ENCODE measurements at places on chromosomes 2 and 18. TPM values are rescaled to one million over a fixed set of nuclear protein-coding genes. Genes with fewer than 3 reads are reported as not detected.

TRPM8 gene
- total RNA-seq, result 1.3 TPM

- ATAC-seq, result no peak
Observed at GRCh38 chr18:53941601-53942338, 282.7 kb downstream of the MBD2 start.

DNA sequence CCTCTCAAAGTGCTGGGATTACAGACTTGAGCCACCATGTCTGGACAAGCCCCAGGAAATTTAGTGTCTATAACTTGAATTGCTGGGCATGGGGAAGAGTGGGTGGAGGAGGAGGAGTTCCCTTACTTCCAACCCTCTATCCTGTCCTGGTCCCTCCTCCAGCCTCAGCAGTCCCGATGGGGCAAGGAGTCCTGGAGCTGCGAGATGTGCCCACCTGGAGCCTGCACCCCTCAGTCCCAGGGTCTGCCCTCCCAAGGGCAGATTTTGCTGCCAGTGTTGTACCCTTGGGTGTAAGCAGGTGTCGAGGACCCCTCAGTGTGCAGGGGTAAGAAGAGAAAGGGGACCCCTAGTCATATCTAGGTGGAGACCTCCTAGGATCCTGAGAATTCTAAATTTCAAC is 2.8 kb downstream of the VAMP8 start:
- no peak for ATAC-seq

DNA sequence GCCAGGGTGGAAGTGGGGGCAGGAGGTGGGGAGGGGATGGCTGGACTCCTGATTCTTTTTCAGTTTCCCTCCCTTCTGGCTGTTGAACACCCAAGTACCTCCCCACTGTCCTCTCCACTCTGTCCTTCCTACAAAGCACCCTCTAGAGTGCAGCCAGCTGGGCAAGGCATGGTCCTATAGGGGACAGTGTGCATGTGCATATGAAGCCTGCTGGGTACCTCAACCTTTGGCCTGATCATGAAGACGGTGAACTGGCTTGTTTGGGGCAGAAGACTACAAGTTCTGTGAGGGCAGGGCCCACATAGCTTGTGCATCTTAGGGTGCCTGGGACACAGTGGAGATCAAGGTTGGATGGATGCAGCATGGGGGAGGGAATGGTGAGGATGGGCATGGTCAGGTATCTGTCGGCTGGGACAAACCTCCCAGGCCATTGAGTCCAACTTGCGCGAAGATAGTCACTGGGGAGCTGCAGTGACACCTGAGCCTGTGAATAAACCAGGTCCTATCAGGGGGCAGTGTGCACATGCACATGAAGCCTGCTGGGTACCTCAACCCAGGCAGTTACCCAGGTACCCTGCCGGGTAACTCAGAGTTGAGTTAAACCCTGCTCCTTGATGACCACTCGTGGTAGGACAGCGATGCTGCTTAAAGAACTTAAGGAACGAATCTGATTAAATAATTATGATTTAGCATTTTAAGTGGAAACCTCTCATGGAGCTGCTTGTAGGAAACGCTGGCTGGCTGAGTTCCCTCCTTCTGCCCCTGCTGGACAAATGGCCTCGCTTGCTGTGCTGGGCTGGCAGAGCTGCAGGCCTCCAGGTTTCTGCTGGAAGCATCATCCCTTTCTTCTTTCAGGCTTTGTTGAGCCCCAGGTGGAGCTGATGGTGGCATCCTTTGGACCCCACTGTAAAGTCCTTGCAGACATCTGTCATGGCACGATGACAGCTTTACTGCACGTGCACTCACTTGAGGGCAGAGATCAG is 84.0 kb downstream of the POLR1A start:
- no peak for ATAC-seq

- no peak for ATAC-seq
Observed at GRCh38 chr2:159218389-159218788, 68.1 kb downstream of the WDSUB1 start.
